ELF-1 (cell line): ENCODE measurements at places on chromosomes 3 and 15.

- DNase-seq: no peak
Measured at GRCh38 chr3:67418426-67419217, 235.8 kb downstream of the SUCLG2 start.

DNA sequence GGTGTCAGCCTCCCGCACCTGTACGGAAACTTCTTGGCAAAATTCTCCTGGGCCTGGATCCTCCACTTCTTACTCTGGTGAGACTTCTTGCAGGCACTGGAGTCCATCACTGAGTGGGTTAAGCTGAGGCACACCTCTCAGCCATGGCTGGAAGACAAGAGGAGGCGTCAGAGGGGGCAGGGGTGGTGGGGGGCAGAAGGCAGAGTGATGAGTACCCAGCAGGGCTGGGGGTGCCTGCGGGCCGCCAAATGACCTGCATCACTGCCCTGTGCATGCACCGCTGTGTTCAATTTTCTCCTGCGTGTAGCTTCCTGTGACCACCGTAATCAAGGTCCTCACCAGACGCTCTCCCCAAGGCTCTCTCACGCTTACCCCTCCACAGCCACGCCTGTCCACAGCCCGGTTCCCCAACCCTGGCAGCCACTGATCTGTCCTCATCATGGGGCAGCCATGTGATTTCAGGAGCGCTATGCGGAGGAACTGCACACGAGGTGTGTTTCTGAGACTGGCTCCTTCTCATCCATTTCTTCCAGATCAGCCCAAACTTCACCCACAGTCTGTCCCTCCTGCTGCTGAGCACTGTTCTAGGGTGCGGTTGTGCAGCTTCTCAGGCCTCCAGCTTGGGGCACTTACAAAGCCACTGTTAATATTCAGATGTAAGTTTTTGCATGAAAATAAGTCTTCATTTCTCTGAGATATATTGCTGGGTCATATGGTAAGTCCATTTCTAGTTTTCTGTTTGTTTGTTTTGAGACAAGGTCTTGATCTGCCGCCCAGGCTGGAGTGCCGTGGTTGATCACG is 5.2 kb downstream of the C3orf22 start:
- DNase-seq: no peak

GRCh38 chr3:193317682-193318300 is 60.8 kb downstream of the ATP13A5 start:
- no peak for DNase-seq

DNA sequence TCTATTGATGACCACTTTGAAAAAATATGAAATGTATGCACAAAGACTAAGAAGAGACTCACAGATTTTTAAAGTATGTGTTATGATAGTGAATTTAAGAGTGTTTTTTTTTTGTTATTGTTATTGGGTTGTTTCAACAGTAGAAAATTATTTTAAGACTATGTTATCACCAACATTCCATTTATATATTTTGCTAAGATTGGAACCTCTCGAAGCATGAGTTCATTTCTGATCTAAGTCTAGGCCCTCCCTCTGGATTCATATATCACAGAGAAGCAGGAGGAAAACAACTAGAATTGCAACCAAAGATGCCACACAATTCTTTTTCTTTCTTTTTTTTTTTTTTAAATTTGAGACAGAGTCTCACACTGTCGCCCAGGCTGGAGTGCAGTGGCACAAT is 46.8 kb downstream of the ITGB5 start:
- DNase-seq: no peak

DNA sequence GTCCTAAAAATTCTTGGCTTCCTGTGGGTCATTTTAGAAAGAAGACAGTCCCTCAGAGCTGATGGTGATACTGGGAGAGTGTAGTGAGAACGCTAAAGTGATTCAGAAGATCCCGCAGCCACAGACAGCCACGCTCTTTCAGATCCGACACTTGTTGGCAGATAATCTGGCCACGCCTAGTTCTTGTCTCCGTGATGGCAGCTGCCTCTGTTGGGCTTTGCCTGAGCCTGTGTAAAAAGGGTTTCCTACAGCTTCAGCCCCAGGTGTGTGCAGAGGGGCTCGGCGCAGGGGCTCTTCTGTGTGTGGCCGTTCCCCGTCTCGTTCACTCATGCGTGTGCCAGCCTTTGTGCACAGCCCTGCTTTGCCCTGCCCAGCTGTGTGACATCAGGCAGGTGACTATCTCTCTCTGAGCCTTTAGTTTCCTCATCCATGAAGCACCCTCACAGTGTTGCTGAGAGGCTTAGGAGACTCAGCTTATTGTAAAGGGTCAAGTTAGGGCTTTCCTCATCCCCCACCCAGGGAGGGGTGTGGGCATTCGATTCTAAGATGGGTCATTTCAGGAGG is 6.3 kb downstream of the IRAK2 start:
- no peak for DNase-seq

GRCh38 chr3:154926721-154927120 is 153.4 kb upstream of the MME start:
- DNase-seq: no peak

DNA sequence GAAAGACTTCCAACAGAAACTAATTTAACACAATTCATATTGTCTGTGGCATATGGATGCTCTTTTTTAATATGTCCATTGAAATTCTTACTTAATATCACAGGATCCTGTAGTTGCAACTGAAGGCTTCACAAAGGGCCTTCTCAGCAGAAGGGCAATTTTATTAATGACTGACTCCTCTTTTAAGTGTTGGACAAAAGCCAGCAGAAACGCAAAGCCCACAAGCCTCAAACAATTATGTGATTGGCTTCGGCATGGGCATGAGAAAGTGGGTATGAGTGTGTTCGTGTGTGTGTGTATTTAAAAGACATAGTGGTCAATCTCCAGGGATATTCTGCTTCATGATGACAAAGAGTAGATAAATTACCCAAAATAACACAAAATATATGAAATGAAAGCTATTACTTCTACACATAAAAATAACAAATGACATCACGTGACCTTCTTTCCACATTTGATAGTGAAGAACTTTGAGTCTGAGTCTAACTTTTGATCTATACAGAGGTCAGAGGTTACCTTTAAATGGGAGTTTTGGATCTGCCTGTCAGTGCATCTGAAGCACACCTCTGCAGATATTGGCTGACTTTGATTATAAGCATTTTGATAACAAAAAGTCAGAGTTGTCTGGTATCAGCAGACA is 496.9 kb downstream of the CADM2 start:
- DNase-seq: no peak

- DNase-seq: no peak
Measured at GRCh38 chr3:111747490-111747889, 111.6 kb upstream of the PHLDB2 start.

GRCh38 chr15:99174567-99175395 is 69.9 kb downstream of the SYNM start:
- DNase-seq: peak; percentile 57

GRCh38 chr3:156311930-156312329 is 191.6 kb downstream of the KCNAB1 start:
- DNase-seq: no peak

DNA sequence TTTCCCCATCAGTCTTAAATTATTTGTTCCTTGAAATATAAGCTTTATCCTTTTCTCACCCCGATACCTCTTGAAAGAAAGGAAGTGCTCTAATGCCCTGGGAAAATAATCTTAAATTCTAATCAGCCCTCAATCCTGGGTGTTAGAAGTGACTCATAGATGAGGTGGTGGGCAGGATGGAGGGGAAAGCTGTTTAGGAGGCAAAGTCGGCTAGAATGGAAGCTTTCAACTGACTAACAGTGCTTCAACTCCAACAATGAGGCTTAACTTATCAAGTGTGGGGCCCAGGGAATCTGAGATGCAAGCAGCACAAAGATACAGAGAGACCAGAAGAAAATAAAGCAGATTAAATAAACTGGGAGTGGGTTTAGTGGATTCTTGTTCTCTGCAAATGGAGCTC is 175.8 kb downstream of the EPHB1 start:
- DNase-seq: no peak

DNA sequence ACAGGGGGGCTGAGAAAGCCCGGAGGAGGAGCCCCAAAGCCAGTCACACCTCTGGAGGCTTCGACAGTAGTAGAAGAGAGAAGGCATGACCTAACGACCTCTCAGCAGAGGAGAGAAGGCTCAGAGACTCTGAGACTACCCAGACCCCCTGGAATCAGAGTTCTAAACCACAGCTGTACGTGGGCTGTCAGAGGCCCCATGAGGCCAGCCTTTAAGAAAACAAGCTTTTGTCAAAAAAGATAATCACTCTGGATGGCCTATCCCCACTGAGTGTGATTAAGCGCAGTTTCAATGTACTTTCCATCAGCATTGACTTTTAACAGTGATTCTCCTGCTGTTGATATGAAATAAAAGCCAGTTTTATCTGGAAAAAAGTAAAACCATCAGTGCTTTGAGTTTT is 330.3 kb downstream of the CLSTN2 start:
- DNase-seq: no peak

- DNase-seq: no peak
Measured at GRCh38 chr15:69760258-69760845, 307.7 kb downstream of the RPLP1 start.

GRCh38 chr3:125132815-125133214 is 77.0 kb upstream of the HEG1 start:
- DNase-seq: no peak

DNA sequence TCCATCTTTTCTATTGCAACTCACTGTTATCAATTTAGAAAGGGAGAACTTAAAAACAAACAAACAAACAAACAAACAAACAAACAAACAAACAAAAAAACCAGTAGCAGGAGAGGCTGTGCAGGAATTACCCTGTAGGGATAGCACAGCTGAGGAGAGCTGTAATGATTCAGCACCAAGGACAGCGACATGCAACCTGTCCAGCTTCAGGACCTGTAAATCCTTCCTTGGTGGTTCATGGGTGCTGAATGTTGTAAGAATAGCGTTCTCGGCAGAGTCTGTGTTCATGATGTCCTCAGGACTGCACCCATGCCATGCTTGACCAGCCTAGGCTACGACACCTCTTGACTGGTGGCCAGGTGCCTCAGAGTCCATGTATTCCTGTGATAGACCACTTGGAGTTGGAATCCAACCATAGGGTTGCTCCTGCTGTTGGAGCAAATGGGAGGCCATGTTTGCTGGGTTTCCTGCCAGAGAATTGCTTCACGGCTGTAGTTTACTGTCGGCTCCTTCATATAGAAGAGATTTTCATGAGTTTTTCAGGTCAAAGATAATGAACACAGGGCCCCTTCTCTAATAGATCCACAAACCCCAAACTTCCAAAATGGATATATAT is 65.9 kb downstream of the CACNA2D3 start:
- peak; percentile 62 for DNase-seq

DNA sequence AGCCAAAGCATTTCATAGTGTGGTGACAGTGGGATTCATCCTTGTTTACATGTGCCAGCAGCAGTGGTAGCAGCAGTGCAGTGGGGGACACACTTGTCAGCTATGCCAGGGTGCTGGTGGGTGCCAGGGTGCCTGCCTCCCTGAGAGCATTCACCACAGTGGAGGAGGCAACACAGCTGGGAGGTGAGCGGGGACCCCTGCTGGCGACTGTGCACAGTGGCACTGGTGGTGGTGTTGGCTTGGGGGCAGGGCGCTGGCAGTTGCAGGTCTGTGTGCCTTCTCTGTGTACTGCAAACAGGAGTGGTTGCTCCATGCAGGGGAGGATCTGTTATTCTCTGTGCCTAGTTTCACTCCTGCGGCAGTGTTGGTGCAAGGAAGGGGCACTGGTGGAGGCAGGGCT is 41.2 kb downstream of the CEP63 start:
- DNase-seq: peak; percentile 54

DNA sequence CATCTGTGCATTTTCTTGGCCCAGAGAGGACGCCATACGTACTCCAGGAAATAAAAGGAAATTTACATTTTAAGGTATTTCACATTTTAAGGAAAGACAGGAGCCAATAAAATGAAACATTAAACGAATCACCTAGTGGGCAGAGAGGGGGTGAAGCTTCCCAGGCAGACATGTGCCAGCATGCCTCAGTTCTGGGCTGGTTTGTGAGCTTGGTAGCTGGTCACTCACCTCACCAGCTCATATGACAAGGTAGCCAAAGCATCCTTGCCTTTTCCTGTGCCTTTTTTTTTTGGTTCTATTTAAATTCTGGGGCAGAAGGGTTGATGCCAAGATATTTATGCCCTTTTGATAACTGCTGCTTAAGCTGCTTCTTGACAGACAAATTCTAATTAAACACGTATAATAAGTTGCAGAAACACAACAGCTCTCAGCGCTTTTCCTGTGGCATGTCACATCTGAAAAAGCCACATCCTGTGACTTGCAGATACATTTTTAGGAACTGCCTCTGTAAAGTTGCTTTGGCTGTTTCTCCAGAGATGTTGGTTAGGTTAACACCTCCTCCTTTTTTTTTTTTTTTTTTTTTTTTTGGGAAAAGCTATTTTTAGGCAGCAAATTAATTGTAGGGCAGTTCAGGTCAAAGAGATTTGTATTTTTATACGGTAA is 218.6 kb downstream of the PDCD6IP start:
- no peak for DNase-seq

DNA sequence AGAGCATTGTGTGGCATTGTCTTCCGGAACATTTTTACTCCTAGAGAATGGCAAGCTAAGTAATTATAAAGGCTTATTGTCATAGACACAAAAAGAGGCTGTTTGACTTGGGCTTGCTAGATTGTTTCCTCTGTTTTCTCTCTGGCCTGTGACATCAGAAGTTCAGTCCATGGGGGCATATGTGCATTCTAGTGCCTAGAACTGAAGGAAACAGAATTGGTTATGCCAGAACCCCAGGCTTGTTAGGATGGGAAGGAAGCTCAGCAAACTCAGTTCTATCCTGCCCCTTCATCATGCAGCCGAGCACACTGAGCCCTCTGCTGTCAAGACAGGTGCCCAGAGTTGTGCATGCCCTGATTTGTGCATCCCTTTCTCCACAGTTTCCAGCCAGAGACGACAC is 131.3 kb downstream of the PDE8A start:
- no peak for DNase-seq

GRCh38 chr15:60656481-60656880 is 177.5 kb upstream of the ICE2 start:
- DNase-seq: no peak

GRCh38 chr3:13199899-13200451 is 126.7 kb upstream of the IQSEC1 start:
- DNase-seq: no peak
